Stimulated activated CD4-positive, alpha-beta T cell treated with anti-CD3 and anti-CD28 coated beads, Interleukin-2, amount 100 ng/mL, for 24 hours (primary cell): ENCODE measurements at places on chromosomes 6 and 20.

- no peak for DNase-seq
These were observed 1.1 kb downstream of the L3MBTL1 start for GRCh38 chr20:43508604-43509040.

DNA sequence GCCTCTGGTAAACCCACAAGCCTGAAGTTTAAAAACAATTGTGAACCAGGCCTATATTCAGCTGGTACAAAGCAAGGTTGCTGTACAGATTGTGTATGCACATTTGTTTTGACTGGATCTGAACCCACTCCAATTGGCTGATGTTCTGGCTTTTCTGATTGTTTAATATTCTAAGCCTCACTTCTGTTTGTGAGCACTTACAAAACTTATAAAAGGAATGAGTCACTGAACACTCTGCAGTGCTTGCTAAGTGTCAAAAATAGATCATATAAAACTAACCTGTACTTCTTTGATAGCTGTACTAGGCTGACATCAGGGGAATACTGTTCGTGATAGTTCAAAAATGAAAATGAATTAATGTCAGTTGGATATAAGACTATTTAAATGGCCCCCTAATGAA, 12.1 kb downstream of the COL21A1 start:
- no peak for DNase-seq

DNA sequence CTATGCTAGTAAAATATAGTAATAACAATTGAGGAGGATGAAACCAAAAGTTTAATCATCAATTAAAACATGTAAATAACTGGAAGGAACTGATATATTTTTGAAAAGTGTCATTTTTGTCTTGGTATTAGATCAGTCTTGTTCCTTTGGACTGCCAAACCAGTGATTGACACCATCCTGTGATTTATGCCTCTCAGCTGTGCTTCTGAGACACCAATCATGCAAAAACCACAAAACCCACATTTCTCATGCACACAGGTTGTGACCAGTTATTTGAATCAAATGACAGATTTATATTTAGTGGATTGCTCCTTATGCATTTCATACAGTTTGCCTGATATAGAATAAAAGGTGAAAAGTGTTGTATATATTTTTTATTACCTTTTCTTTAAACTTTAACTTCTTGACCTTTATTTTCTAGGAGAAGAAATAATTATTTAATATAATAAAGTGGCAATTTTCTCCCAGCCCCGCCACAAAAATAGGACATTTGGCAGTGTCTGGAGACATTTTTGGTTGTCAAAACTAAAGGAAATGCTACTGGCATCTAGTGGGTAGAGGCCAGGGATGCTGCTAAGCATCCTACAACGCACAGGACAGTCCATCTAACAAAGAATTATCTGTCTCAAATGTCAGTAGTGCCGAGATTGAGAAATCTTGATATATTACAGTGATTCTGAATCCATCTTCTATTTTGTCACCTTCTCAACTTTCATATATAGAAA, 383.6 kb downstream of the BCKDHB start:
- DNase-seq, result no peak

DNA sequence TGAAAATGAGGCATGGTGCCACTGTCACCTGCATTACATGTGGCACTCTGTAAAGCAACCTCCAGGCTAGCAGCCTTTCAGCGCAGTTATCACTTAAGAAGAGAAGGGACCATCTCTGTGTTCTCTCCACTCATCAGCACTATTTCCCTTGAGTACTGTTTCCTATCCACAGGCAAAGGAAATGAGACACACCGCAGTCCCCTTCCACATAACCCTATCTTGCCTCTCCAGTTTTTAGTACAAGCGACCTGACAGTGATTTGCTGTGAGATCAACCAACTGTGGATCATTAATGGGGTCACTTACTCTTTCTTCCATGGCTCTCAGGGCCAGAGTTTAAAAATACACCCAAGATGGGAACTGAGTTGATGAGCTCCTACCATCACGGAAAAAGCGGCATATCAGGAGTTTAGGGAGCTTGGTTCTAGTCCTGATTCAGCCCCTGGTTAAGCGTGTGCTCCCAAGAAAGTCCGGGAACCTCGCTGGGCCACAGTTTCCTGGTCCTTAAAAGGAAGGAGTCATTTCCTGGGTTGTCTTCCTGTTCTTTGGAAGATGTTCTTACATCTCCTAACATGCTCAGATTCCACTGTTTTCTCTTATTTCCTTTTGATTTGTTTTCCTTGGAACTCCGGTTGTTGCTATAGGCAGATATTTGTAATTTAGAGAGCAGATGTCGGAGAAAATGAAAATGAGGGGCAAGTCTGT, 27.3 kb downstream of the PRDM1 start:
- no peak for DNase-seq

DNA sequence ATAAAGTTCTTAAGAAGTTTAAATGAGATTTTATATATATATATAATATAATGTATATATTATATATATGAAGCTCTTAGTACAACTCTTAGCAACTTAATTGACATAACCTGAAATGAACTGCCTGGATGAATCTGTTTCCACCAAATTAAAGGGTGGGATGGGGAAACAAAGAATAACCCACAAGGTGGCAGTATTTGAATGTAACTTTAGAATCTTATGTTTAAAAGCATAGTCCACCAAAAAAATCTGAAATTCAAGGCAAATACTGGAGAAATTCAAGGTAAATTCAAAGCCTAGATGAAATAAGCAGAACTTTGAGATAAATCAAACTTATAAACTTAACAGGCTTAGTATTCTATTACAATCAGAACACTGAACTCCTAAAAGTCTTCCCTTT, 4.4 kb upstream of the IBTK start:
- DNase-seq, result no peak

DNA sequence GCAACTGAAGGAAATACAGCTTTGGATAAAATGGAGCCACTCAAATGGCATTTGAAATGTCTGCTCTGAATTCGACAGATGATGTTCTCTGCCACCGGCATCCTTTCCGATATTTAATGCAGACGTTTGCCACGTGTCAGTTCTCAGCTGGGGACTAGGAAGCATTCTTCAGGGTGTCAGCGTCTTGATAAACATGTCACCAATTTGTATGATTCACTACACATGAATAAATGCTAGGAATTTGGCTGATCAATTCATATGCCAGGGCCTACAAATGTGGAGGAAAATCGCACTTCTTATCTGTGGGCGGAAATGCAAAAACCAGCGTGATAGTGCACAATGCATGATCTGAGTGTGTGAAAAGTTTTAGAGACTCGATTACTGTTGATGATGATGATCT, 169.5 kb downstream of the SLC24A3 start:
- DNase-seq, result no peak

- no peak for DNase-seq
These were observed 139.9 kb upstream of the PRND start for GRCh38 chr20:4581838-4582237.

DNA sequence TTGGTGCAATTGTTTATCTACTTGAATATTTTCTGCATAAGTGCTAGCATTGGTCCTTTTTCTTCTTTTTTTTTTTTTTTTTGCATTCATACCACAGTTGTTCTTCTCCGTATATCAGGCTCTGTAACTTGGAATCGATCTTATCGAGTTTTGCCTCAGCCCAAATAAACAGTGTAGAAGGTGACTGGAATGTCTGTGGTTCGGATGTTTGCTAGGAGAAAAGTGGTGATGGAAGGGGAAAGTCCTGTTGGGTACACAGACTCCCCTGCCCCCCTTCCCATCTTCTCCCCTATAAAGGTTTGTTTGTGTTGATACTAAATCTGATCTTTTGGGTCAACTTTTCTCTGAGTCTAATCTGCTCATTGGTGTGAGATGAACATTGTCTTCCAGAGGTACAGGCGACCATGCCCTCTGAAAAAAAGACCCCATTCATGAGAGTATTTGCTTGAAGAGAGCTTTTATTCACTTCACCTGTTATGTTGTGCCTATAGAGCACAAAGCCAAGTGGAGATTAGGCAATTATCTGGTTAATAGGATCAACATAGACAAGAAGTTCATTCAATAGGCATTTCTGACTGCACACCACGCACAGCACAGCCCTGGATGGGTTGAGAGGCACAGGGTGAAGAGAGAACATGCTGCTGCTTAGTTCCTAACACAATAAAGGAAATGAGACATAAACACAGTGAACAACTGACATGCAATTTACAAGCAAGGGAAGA, 620.0 kb downstream of the PKHD1 start:
- DNase-seq, result no peak

GRCh38 chr20:34066476-34067090, 45.5 kb downstream of the EIF2S2 start:
- no peak for DNase-seq

DNA sequence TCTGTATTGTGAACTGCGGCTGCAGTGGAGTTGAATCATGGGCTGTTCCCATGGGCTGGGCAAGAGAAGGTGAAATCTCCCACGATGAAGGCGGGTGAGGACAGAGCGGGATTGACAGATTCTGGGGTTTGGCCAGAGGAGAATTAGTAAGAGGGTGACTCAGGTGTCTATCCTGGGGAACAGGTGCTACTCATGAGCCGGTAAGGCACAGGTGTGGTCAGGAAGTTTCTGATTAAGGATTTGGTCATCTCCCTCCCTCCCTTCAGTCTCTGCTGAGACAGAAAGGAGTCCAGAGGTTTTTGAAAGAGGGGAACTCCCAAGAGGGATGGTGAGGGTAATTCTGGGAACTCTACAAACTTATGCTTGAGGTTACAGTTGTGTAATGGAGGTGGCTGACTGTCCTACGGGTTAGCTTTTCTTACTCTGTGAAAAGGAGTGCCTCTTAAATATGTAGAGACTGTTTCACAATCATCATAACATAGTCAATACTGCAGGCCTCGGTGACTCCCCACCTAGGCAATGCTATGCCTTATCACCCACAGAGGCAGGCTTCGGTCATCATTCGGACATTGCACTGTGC, 31.5 kb downstream of the SERPINB1 start:
- no peak for DNase-seq

- DNase-seq, result no peak
These were observed 14.6 kb upstream of the SLC22A2 start for GRCh38 chr6:160273196-160273595.

GRCh38 chr20:49980140-49981008, 2.4 kb upstream of the SNAI1 start:
- no peak for DNase-seq

- no peak for DNase-seq
These were observed 22.3 kb downstream of the MARCKS start for GRCh38 chr6:113879186-113880096.

GRCh38 chr6:108127826-108128225, 38.0 kb upstream of the NR2E1 start:
- DNase-seq, result no peak

GRCh38 chr6:96742702-96743101, 94.6 kb downstream of the GPR63 start:
- DNase-seq, result no peak

DNA sequence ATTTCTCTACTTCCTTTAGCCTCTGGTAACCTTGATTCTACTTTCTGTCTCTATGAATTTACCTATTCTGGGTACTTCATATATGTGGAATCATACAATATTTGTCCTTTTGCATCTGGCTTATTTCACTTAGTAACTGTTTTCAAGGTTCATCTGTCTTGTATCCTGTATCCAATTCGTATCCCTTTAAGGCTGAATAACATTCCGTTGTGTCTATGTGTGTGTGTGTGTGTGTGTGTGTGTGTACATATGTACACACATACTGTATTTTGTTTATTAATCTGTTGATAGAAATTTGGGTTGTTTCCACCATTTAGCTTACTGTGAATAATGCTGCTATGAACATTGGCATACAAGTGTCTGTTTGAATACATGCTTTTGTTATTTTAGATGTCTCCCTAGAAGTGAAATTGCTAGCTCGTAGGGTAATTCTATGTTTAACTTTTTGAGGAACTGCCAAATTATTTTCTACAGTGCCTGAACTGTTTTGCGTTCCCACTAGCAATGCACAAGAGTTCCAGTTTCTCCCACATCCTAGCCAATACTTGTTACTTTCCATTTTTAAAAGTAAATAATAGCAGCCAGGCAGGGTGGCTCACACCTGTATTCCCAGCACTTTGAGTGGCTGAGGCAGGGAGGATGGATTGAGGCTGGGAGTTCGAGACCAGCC, 17.7 kb downstream of the SENP6 start:
- DNase-seq, result no peak

GRCh38 chr6:21073318-21073839, 520.2 kb upstream of the SOX4 start:
- no peak for DNase-seq

DNA sequence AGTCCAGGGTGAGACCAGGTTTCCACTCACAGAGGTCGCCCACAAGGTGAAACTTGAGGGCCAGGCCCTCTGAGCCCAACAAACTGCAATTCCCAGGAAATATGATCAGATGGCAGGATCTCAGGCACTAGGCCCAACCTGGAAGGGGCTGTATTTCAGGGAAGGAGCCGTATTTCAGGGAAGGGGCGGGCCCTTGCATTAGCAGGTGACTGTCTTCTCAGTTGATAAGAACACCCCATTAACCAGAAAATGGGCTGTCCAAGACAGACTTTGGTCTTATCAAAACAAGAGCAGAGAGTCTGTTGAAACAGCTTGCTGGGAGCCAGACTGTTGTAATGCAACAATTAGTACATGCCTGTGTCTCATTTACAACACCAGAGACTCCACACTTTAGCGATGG, 10.9 kb upstream of the BNIP5 start:
- DNase-seq, result no peak

GRCh38 chr6:84645000-84645399, 119.4 kb downstream of the TBX18 start:
- DNase-seq, result no peak
